ENCODE measurements at places on chromosomes 16 and 17. TPM values are rescaled to one million over a fixed set of nuclear protein-coding genes. Genes with fewer than 3 reads are reported as not detected.

DNA sequence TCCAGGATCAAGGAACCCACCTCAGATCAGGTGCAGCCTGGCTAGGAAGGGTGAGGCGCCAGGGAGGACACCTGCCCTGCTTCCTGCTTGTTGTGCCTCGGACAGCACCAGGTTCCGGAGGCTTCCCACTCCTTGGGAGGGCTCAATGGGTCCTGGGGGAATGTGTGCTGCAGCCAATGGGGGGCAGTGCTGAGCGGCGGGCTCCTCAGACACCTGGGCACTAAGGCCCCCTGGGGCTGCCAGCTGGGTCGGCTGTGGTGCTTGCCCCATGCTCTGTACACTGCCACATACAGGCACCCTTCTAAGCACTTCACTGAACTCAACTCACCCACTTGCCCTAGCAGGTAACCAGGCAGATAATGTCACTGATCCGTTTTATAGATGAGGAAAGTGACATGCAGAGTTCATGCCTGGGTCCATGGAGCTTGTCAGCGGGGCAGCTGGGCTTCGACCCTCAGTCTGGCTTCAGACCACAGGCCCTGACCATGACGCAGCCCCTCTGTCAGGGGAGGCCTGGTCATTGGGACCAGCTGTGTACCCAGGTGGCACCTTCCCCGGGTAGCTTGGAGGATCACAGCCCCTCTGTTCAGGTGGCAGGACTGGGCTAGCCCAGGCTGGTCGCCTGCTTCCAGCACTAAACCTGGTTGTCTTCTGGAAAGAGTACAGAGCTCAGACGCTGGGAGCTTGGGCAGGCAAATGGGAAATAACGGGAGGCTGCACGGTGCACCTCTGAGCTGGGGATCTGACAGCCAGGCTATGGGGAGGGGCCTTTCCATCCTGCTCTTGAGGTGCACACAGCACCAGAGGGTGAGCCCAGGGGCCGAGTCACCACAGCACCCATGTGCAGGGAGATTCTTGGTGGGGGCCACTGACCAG lies 8.2 kb downstream of the FN3K start:
- DNase-seq = no peak

- peak; percentile 81 for DNase-seq
Observed at GRCh38 chr17:35947156-35947585, 3.7 kb upstream of the LYZL6 start.

DNA sequence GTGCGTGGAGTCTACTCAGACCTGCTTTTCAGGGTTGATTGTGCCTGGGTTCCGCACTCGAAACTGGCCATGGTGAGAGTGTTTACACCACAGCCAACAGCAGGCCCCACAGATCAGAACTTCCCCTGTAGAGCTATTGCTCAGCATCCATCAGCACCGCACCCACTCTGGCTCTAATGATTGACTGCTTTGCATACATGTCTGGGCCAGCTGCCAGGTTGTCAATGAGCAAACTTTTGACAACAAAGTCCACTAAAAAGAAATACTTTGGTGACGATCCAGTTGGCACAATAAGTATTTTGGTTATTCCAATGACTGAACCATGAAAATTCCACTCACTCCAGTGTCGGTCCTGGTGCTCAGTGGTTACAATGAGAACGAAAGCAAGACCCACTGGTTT lies 190.7 kb downstream of the FOXL1 start:
- DNase-seq = no peak

GRCh38 chr17:33328129-33328528 lies 35.0 kb upstream of the ASIC2 start:
- DNase-seq = peak; percentile 62

DNA sequence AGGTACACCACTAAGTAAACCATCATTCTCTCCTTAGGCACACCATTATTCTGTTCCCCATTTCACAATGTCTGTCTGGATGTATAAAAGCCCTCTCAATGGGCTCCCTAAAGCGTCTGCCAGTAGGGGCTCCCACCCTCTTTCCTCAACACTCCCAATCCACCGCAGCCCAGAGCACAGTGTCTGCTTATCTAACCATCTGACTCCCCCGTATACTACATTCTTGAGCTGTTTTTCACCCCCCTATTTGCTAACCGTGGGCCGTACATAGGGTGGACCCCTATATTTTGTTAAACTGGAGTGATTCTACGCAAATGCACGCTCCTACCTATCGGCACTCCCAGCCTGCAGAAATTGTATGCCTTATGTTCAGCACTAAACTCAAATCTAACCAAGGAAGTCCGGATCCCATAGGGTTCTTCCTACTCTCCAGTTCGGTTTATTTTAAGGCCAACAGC lies 685 bp upstream of the PSMD3 start:
- peak; percentile 67 for DNase-seq

The PERCC1 gene
- total RNA-seq = 1.1 TPM

- DNase-seq = no peak
Observed at GRCh38 chr16:79707876-79708275, 107.3 kb upstream of the MAF start.

The RNF43 gene
- 0.50 TPM for total RNA-seq
